Hepatocyte (in vitro differentiated cells): ENCODE measurements at places on chromosomes 3 and 15.

DNA sequence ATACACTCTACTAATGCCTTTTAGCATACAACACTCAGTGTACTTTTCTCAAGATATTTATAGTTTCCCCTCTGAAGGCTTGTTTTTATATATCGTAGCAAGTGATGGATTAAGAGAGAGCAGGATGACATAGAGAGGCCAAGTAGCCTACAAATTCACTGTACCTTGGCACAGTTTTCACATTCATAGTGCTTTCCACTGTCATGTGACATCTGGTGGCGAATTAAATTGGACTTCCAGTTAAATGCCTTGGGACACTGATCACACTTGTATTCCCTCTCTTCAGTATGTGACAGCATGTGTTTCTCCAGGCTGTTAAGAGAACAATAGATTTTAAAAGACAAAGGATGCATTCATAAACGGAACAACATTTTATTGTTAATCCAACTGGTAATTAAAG lies 541.1 kb downstream of the MECOM start:
- no peak for DNase-seq

DNA sequence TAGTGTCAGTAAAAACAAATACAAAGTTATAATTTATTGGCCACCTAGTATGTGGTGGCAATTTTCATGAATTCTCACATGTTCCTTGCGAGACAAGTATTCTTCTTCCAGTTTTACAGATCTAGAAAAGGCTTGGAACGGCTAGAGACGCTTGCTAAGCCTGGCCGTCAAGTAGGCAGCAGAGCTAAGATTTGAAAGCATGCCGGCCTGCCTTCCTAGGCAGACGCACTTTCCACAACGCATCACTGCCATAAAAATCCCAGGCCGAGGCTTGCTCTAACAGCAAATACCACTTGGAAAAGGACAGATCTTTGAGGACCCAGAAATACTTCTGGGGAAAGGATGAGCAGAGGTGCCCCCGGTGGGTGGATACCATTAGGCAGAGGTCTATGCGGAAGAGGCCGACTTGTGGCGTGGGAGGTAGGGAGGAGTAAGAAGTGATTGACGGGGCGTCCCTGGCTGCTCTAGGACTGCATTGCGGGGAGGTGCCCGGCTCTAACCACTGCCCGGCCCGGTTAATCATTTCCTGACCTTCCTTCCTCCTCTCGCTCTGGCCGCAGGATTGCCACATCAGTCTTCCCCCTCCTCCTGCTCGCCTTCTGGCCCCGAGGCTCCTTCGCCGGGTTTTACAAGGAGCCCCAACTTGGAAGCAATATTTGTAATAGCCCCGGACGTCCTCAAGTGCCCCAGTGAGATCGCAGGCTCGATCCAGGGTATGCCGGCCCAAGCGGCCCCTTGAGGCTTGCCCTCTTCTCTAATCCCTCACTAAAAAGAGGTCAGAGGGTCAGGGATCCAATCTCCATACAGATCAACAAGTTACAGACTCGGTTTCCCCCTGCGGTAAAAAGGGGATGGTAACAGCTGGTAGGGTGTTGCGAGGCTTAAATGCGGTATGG lies 1.3 kb upstream of the USP3 start:
- peak; percentile 95 for DNase-seq

DNA sequence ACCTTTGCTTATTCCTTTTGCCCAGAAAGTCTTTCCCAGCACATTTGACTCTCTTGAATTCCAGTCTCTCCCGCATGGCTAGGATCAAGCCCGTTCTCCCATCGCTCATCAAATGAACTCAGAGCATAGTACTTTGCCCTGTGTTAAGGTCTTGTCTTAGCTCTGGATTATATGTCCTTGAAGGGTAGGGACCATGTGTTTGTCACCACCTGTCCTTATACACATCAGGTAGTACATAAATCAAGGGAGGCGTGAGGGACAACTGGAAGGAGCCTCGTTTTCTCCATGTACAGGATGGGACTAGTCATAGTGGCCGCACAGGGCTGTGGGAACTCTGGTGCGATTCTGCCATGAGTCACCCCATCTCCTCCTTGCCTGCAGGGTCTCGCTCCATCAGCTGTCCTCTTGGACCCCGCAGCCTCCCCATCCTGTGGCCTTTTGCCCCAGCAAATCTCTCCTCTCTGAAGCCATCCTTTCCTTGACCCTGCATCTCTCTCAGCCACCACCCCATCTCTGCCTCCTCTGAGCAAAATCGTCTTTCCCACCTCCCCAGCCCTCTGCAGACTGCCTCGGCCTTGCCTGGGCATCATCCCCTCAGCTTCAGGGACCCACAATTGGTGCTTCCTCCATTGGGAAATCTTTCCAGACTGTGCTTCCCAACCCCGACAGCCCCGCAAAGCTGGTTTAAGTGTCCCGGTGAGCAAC lies 33.4 kb upstream of the RAB6B start:
- no peak for DNase-seq

GRCh38 chr15:29170521-29170920 lies 99.1 kb downstream of the NSMCE3 start:
- no peak for DNase-seq

DNA sequence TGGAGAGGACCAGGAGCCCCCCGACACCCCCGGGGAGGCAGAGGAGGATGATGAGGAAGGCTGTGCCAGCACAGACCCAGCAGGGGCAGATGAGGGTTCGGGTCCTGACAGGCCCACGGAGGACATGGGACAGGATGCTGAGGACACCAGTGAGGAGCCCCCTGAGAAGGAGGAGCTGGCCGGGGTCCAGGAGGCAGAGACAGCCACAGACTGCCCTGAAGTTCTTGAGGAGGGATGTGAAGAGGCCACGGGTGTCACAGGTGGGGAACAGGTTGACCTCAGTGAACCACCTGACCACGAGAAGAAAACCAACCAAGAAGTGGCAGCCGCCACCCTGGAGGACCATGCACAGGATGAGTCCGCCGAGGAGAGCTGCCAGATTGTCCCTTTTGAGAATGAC lies 909 bp downstream of the FGD5 start:
- no peak for DNase-seq

- no peak for DNase-seq
Measured at GRCh38 chr15:25912035-25912434, 48.9 kb upstream of the ATP10A start.

DNA sequence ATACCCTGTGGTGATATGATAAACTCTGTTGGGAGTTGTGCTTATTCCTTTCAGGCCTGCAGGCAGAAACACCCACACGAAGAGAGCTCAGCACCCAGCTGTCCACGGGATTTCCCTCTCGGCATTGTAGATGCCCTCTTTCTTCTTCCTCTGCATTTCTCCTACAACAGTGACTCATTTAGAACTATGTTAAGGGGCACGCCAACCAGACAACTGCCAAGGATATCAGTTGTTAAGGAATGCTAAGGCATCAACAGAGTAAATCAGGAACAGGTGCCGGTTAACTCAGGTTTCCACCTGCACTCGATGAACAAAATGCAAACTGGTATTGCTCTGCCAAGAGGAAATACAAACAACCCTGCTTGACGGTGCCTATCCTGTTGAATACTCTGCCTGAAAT lies 270.0 kb upstream of the PEX5L start:
- DNase-seq = no peak

DNA sequence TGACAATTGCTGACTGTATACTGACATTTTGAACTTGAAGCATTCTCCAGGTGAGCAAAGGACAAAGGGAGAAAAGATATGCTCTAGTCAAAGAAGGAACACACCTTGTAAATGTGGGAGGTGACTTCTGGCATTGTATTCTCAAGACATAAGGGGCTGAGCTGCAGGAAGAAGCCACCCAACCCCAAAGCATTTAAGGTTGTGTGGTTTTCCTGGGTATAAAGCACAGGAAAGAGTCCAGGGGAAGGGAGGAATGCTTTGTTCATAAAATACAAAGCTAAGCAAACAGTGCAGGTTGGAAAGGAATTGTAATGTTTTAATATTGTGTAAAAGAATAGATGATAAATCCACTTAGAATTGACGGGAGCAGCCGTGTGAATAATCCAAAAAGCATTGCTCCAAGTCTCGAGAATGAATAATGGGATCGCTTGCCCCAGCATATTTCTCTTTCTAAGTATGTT lies 102.4 kb upstream of the LRIG1 start:
- DNase-seq = no peak

DNA sequence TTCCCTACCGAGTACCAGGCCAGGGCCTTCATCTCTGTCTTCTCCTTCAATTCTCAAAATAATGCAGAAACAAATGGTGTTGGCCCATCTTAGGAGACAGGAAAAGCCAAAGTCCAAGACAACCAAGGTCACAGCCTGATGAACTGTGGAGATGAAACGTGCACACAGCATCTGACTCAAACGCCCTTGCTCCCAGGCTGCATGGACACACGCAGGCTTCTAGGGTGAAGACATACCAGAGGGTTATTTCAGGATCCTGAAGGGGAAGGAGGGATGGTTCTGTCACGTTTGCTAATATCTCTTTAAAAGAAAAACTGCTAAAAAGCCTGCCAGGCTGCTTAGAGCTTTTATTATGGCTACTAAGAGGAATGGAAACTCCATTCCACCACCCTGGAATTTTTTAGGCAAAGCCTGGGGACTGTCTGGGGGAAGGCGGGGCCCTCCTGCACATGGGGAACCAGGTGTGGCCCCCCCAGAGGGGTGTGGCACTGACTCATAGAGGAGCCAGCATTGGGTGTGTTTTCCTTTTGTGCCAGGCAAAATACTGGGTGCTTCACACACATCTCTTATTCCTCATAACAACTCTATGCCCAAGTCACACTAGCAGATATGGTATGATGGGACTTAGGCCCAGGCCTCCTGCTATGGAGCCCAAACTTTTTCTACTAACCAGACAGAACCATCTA lies 62.9 kb downstream of the UMPS start:
- no peak for DNase-seq

DNA sequence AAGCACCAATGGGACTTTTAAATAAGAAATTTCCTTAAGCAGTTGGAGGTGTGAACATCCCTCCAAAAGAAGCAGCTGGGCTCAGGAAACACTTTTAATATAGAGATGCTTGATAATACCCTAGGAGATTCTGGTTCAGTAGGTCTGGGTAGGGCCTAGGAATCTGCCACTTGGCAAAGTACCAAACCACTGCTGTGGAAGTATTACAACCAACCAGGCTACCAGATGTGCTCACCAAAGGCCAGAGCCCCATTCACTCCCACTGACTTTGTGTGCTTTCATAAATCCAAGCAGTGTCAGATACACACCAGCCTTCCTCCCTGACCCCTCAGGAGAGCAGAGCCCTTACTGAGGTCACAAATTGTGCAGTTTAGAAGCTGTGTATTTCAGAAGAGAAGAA lies 162.6 kb downstream of the CCNL1 start:
- DNase-seq = no peak

GRCh38 chr3:149717391-149718056 lies 34.8 kb downstream of the COMMD2 start:
- peak; percentile 74 for DNase-seq

DNA sequence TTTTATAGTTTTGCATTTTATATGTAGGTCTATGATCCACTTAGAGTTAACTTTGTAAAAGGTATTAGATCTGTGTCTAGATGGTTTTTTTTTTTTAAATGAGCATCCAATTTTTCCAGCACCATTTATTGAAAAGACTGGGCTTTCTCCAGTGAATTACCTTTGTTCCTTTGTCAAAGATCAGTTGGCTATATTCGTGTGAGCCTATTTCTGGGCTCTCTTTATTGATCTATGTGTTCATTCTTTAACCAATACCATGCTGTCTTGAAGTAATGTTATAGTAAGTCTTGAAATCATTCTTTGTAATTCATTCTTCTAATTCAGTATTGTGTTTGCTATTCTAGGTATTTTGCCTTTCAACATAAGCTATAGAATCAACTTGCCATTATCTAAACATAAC lies 165.4 kb upstream of the ARPP21 start:
- DNase-seq = no peak

DNA sequence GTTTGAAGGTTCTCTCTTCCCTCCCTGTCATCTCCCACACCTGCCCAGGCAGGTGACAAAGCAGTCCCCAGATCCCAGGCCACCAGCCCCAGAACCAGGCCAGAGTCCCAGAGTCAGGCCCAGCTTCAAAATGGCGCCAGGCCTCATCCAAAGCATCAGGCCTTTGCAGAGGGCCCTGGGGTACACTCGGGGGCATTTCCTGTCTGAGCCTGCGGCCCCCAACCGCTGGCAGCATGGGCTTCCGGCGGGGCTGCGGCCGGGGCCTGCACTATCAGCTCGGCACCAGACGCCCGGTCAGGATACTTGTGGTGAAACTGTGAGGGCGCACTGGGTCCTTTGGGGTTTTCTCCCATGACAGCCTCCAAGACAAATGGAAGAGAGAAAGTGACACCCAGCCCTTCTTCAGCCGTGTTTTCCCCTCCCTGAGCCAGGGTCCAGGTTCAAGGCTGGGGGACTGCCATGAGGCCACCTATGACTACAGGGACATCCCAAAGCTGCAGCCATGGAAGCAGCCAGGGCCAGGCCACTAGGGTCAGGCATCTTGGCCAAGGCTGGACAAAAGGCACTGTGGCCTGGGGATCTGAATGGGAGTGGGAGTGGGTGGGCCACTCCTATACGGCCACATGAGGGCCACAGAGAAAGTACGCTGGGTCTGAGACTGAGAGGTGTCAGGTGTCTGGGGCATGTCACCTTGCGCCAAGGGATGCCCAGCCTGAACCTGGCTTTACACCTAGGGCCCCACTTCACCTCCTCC lies 33.9 kb downstream of the RPN1 start:
- no peak for DNase-seq

- no peak for DNase-seq
Measured at GRCh38 chr3:132573797-132574211, 23.3 kb upstream of the ACKR4 start.

GRCh38 chr3:168025076-168025475 lies 70.6 kb downstream of the GOLIM4 start:
- no peak for DNase-seq

DNA sequence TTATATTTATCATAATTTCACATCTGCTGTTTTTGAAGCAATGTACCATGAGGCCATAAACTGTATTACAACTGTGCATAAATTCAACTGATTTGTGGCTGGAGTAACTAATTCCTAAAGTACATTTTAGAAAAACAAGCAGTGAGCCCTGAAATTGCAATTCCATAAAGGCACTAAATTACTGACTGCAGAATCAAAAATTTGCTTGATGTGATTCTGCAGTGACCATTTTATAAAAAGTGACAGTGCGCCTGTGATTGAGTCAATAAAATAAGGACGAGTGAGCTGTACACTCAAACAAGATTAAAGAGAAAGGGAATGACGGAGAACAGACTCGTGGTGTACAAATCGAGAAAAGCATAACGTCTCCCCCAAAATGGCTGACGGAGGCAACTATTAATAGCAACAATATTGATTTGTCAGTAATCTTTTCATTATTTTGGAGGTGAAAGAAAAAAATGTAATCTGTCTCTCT lies 121.4 kb upstream of the MEIS2 start:
- no peak for DNase-seq

GRCh38 chr15:47801522-47801921 lies 84.2 kb downstream of the SEMA6D start:
- DNase-seq = no peak

- no peak for DNase-seq
Measured at GRCh38 chr3:196967412-196968232, 1.0 kb downstream of the PIGZ start.
